ENCODE measurements at places on chromosomes 4 and X. TPM values are rescaled to one million over a fixed set of nuclear protein-coding genes. Genes with fewer than 3 reads are reported as not detected.
A peak's percentile ranks its signal among the peaks of the same experiment; 100 is the strongest.

CT55 gene
- not detected for total RNA-seq

MAGEE1 gene
- 5.5 TPM for total RNA-seq

F8 gene
- total RNA-seq, result 19.9 TPM

AWAT1 gene
- total RNA-seq, result not detected

HDX gene
- total RNA-seq, result 12.0 TPM

- H3K27me3 ChIP-seq, result no peaks in the 10 kb centered on the region
- no peak overlapping the region for H3K4me3 ChIP-seq
- H3K27ac ChIP-seq, result no peak overlapping the region
These were observed 91.9 kb upstream of the MAPK10 start for GRCh38 chr4:86451560-86452330.

DNA sequence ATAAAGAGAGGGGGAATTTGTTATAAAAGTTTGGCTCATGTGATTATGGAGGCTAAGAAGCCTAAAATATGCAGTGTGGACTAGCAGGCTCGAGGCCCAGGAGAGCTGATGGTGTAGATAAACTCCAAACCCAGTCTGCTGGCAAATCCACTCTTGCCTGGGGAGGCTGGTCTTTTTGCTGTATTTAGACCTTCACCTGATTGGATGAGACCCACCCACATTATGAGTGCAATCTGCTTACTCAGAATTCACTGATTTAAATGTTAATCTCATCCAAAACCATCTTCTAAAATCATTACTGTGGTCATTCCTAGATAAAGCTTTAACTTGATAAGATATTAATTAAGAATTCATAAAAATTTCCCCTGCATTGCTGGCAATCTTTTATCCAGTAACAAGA lies 473.2 kb downstream of the TMA16 start:
- no peak overlapping the region for H3K27ac ChIP-seq
- H3K4me3 ChIP-seq, result no peak overlapping the region
- DNase-seq, result no peak
- H3K4me1 ChIP-seq, result peaks cover 4% of the 10 kb centered on the region
- no peaks in the 10 kb centered on the region for H3K36me3 ChIP-seq

DNA sequence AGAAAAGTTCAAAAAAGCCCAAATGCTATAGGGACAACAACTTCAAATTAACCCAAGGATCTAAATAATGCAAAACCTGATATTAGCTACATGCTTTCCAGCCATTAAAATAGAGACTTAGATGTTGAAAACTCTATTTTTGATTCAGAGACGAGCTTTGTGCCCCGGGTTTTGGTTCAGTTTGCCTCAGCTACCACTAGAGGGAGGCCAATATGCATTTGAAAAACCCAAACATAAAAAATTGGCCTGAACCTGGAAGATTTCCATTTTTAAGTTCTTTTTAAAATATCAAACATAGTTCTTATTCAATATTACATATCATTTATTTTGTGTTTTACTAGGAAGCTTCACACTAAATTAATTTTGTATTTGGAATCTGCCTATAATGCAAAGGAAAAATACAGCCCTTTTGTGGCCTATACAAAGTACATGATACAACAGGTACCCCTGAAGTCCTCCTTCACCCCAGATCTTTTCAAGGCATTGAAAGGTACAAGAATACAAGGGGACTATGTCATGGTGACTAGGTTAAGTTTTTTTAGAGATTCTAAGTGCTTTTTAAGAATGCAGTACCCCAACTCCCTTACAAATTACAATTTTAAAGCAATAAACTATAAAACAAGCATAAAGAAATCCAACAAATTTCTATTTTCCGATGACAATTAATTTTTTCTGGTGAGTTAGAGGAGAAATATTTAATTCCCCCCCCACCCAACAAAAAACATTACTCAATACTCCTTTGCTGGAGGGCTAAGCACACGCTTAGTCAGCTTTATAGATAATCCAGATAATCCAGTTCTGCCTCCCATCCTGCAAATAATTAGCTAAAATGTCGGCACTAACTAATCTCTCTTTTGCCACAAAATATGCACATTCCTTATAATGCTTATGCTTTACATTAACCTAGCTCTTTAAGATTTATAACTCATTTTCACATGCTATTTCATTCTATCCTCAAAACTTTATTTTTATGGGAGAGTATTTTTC lies 97.7 kb upstream of the PTPN13 start:
- no peaks in the 10 kb centered on the region for H3K36me3 ChIP-seq
- H3K4me3 ChIP-seq, result no peak overlapping the region
- peak; percentile 35 for DNase-seq
- H3K4me1 ChIP-seq, result no peaks in the 10 kb centered on the region

- H3K27ac ChIP-seq, result no peak overlapping the region
- no peaks in the 10 kb centered on the region for H3K27me3 ChIP-seq
- H3K4me3 ChIP-seq, result no peak overlapping the region
These were observed 288.3 kb downstream of the ZNF674 start for GRCh38 chrX:46256875-46257274.

DNA sequence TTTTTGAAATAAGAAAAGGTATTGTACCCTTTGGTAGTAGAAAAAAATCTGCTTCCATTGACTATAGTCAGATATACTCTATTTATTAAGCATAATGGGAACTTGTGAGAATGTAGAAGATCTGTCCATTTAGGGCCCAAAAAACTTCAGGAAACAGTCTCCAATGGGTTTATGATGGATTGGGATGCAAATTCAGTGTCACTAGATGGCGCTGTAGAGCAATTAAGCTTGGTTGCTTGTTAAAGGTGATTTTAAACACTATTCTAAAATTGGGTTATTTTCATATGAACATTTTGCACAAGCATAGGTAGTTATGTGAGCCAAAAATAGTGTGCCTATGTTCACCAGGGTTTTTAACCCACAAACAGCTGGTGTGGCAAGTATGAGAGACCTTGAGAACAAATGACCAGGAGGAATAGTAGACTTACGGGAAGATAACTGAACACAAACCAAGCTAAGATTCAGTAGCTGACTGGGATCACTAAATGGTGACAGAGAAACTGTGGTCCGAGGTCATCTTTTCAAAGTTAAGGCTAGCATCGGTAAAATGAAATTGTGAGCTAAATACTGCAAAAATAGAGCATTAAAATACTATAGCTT lies 80.3 kb upstream of the LSM6 start:
- no peaks in the 10 kb centered on the region for H3K27me3 ChIP-seq
- DNase-seq, result peak; percentile 24
- H3K4me3 ChIP-seq, result no peak overlapping the region
- H3K36me3 ChIP-seq, result no peaks in the 10 kb centered on the region
- H3K4me1 ChIP-seq, result no peaks in the 10 kb centered on the region
- no peak overlapping the region for H3K27ac ChIP-seq

DNA sequence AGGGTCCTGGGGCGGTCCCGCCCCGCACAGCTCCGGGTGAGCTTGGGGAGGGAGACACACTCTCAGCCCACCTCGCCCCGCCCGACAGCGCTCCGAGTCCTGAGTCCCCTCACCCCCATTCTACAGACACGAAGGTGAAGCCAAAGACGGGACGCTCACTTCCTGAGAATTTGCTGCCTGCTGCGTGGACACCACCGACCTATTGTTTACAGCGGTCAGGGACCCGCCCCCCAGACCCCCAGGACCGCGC lies 796 bp upstream of the ZNF141 start:
- H3K27me3 ChIP-seq, result no peaks in the 10 kb centered on the region
- DNase-seq, result peak; percentile 59
- H3K27ac ChIP-seq, result peak overlapping the region; percentile 98
- peak overlapping the region; percentile 56 for H3K4me3 ChIP-seq
- H3K4me1 ChIP-seq, result peaks cover 10% of the 10 kb centered on the region
- H3K36me3 ChIP-seq, result no peaks in the 10 kb centered on the region

GRCh38 chr4:171281359-171281758 lies 531.8 kb upstream of the GALNTL6 start:
- no peaks in the 10 kb centered on the region for H3K4me1 ChIP-seq
- no peak overlapping the region for H3K4me3 ChIP-seq
- H3K27me3 ChIP-seq, result no peaks in the 10 kb centered on the region
- H3K36me3 ChIP-seq, result no peaks in the 10 kb centered on the region
- no peak overlapping the region for H3K27ac ChIP-seq
